Spinal cord (tissue), 10 donors: ENCODE measurements at places on chromosomes 4 and X. TPM values are rescaled to one million over a fixed set of nuclear protein-coding genes. Genes with fewer than 3 reads are reported as not detected.

Gene PF4V1
- polyA plus RNA-seq, result not detected

Gene SPANXN1
- not detected for polyA plus RNA-seq

Gene FRG1
- 44.2 TPM for polyA plus RNA-seq

Gene CXCL3
- polyA plus RNA-seq, result 1.7 TPM

Gene GYPE
- polyA plus RNA-seq, result 2.7 TPM

Gene PRSS12
- 12.9 TPM for polyA plus RNA-seq

Gene TAF7L
- 0.24 TPM for polyA plus RNA-seq

Gene FABP2
- not detected for polyA plus RNA-seq

Gene PCDH19
- 42.2 TPM for polyA plus RNA-seq

Gene SLC16A2
- 53.3 TPM for polyA plus RNA-seq

Gene OTC
- polyA plus RNA-seq, result 0.27 TPM
